SJCRH30 (cell line): ENCODE measurements at places on chromosomes 7 and 10.

DNA sequence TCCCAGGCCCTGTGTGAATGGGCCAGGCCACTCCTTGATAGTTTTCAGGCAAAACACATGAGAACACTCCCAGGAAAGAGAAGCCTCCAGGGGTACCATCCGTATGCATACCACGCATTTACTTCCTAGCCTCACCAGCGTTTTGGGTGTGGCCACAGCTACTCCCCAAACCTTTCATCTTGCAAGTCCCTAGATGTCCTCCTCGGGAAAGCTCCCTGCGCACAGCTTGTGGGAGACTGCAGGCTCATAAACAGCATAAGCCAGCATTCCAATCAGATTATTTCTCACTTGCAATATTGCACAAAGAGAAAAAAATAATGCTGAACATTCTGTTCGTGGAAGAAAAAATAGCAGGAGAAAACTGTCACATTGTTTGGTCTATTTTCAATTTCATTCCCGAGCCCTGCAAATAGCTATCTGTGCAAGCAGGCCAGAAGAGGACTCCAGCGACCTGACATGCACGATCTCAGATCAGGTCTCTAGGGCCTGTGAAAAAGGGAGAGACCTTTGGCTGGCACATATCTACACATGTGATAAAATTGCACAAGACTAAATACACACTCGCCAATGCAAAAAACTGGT lies 175.6 kb downstream of the PLXNA4 start:
- DNase-seq, result no peak

- peak; percentile 65 for DNase-seq
Measured at GRCh38 chr10:68871105-68871711, 29.9 kb upstream of the DDX50 start.

GRCh38 chr7:31775556-31775955 lies 88.5 kb downstream of the PPP1R17 start:
- DNase-seq, result no peak

DNA sequence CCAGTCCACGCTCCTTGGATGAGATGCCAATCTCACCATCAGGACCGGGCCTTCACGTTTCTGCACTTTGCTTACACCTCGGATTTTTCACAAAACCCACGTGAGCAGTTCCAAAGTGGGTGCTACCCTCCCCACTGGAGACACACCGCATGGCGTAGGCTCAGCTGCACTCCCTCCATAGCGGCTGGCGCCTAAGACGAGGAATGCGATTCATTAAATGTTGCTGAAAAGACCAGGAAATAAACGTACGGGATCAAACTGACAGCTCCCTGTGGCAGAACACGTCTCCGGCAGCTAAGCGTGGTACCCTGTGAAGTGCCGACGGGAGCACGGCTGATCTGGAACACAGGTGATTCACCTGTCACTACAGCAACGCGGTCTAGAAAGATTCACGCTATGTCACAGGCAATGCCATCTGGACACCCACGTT lies 209.0 kb downstream of the DIP2C start:
- DNase-seq, result no peak

GRCh38 chr10:132550366-132551092 lies 12.9 kb downstream of the INPP5A start:
- DNase-seq, result no peak

DNA sequence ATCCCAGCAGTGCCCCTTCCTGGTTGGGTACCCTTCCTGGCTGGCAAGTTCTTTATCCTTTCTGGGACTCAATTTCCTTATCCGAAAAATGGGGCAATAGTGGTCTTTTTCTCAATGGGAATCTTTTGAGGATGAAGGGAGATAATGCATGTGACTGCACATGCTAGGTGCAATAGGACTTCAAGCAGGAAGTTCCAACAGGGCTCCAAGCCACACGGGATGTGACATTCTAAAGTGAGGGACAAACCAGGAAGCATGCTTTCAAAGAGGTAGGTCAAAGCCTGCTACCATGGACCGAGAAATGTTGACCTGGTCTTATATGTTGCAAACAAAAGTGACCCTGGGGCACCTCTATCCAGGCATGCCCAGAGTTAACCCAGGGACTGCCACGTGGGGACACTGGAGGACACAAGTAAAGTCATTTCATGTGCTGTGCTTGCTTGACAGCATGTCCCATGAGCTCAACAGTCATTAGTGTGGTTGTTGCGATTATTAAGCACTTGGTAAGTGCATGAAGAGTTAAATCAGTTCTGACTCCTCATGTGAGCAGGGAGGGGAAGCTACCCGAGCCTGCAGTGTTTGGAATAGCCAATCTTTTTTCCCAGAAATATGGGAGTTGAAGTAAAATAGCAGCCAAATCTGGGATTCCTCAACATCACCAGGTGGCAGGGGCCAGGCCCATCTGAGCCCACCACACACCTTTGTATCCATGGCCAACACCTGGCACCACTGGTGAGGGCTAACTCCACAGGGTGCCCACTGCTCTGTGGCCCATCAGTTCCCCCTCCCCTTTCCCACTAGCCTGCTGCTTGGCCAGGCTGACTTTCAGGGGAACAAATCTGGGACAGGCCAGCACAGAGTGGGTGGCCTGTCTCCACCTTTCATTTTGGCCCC lies 5.7 kb downstream of the ARHGAP22 start:
- no peak for DNase-seq

DNA sequence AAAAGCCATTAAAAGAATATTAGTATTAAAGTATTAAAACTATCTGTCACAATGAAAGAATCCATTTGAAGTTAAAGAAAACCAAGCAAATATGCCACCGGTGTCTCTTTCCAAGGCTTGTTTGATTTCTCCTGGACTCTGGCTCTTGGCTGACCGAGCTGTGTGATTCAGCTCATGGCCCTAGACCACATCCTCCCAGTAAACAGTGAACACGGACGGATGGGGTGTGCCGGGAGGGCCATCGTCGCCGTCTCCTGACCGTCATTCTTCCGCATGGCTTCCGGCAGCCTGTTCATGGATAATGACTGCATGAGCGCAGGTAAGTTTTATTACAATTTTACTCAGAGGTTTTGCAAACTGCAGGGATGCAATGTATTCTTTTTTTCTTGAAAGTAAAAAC lies 218.5 kb downstream of the DNAJB6 start:
- no peak for DNase-seq

DNA sequence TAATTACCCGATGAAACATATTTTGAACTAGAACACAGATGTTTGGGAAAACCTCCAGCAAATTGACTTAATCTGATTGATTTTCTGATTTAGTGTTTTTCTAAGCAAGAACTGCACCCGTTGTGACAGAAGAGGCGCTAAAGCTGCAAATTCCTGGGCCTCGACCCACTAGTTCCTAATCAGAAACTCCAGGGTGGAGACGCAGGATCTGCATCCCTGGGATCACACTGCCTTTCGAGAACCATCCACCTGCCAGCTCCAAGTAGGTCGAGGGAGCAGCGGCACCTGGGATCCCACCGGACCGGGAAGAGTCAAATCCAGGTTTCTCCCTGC lies 136.8 kb upstream of the CDCA7L start:
- DNase-seq, result no peak

GRCh38 chr10:21753497-21754270 lies 219.7 kb downstream of the MLLT10 start:
- DNase-seq, result peak; percentile 17

- DNase-seq, result peak; percentile 2
Measured at GRCh38 chr7:44286618-44287487, 38.5 kb downstream of the CAMK2B start.

GRCh38 chr10:122688293-122688989 lies 11.2 kb downstream of the C10orf120 start:
- peak; percentile 25 for DNase-seq

- no peak for DNase-seq
Measured at GRCh38 chr7:156612930-156613329, 27.6 kb upstream of the RNF32 start.

DNA sequence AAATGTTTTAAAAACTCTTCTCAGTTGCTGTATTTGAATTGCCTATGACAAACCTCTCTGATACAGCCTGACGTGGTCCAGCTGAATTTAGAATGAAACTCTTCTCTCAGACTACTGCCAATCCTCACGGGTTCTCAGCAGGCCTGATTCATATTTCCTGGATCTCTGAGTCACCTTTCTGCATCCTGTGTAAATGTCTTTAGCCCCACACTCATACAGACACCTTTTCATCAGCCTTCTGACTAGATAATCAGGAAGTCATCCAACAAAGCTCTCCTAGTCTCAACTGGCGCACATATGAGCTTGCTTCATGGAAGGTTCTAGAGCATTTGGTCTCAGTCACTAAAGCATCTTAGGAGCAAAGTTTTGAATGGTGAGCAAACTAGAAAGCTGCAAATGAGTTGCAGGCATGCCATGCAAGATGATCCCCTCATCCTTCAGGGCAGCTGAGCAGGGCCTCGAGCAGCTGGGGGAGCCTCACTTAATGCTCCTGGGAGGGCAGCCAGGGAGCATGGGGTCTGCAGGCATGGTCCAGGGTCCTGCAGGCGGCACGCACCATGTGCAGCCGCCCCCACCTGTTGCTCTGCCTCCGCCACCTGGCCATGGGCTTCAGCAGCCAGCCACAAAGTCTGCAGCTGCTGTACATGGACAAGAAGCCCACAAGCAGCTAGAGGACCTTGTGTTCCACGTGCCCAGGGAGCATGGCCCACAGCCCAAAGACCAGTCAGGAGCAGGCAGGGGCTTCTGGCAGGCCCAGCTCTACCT lies 182.8 kb downstream of the ARHGAP12 start:
- peak; percentile 99 for DNase-seq

DNA sequence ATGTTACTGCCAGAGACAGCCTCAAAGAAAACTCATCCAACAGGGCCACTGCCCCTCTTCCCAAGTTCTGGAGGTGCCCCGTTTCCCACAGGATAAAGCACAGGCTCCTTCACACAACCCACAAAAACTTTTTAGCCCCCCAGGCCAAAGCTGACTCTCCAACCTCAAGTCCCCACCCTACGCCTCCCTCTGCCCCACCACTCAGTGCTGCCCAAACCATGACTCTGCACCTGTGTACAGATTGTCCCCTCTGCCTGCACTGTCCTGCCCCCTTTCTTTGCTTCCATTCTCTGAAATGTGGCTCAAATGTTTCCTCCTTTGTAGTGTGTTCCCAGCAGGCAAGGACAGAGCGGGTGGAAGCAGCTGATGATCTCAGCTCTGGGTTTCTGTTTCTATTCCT lies 284.0 kb downstream of the GRID1 start:
- DNase-seq, result no peak

DNA sequence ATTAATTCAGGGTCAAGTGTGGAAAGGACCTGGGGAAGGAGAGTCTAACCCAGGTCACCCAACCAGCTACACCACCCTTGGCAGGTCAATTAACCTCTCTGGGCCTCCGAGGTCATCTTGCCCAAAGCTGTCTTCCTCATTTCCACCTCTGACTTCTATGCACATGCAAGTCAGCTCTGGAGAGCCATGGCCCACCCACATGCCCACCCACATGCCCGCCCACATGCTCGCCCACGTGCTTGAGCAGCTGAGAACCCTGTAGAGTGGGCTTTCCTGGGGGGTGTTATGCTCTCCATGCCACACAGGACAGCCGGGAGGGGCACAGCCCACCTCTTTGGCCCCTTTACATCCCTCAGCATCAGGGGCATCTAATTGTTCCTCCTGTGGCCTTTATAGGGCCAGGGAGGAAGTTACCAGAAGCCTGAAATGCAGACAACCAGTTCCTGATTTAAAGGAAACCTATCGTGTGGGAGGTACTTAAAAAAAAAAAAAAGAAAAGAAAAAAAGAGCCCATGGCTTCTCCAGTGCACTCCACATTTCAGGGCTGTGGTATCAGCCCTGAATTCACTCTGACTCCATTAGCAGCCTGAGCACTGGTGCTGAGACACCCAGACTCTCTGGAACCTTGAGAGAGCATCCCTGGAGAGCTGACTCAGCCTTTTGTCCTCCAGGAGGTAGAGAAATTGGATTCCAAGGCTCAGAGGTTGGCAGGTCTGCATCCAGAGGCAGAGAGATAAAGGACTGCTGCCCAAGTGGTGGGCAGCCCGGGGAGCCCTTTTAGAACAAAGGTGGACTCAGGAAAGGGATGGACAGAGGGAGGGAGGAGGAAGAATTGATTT lies 176.2 kb upstream of the ZMIZ1 start:
- no peak for DNase-seq

DNA sequence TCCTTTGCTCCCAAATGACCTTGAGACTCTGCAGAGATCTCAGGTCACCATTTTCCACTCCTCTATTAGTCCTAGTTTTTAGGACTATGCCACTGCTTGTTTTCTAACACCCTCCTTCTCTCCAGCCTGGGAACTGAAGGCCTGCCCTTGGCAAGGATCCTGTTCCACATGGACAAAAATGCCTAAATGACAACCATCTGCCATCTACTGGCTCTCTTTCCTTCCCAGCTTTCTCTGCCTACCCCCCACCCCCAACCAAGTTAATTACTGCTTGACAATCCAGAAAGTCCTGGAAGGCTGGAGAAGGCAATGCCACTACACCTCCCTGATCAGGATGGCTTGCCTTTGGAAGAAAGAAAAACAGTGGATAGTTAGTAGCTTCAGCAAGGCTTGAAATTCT lies 44.8 kb upstream of the SP8 start:
- no peak for DNase-seq

GRCh38 chr10:74900297-74900696 lies 73.9 kb downstream of the KAT6B start:
- no peak for DNase-seq

- no peak for DNase-seq
Measured at GRCh38 chr10:29773675-29774091, 138.9 kb upstream of the SVIL start.

DNA sequence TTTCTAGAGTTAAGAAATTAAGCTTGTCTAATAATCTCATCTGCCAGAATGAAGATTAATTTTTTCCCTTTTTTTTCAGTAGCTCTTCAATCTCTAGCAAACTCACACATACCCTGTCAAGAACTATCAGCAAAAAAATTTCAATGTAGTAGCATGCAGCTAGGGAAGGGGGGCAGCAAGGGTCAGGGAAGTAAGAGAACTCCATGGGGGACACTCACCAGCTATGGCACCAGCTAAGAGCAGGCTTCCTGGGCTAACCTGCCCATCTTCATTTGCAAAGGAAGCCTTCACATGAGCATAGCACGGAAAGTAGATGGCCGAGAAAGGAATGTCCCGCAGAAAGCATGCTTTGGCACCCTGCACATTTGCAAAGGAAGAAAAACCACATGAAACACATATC lies 190.4 kb downstream of the SLC25A13 start:
- peak; percentile 15 for DNase-seq

- no peak for DNase-seq
Measured at GRCh38 chr10:89185658-89186057, 21.5 kb downstream of the CH25H start.

DNA sequence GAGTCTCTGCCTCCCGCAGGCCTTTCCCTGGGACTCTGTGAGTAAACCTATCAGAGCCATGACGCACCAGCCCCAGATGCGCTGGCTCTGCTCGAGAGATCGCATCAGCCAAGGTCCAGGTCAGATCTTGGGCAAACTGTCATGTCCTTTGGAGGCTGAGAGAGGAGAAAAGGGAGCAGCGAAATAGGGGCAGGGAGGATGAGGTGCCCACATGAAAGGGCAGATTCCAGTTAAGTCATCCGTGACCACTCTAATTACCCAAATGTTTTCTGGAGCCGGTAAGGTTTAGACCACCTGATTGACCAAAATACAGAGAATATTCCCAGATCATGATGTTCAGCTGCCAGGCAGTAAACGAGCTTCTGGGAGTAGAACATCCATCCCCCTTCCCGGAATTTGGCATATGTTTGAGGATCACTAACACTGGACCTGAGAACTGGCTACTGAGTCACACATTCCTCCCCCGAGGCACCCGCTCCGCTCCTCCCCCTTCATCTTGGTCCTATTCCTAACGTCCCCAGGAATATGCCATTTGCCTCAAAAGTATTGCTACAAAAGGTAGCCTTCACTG lies 88.0 kb downstream of the FGFR2 start:
- DNase-seq, result peak; percentile 92
